ENCODE measurements at places on chromosomes 13 and 19. TPM values are rescaled to one million over a fixed set of nuclear protein-coding genes. Genes with fewer than 3 reads are reported as not detected.

DNA sequence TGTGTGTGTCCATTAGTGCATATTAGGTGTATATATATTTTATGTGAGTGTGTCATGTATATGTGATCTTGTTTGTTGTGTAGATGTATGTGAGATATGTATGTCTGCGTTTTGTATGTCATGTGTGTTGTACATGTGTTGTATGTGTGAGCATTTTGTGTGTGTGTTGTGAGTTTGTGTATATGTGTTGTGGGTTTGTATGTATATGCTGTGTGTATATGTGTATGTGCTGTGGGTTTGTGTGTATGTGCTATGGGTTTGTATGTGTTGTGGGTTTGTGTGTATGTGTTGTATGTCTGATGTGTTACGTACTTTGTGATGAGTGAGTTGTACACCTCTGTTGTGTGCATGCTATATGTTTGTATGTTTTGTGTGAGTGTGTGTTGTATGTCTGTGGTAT, 8.1 kb downstream of the CEACAM20 start:
- DNase-seq: no peak

DNA sequence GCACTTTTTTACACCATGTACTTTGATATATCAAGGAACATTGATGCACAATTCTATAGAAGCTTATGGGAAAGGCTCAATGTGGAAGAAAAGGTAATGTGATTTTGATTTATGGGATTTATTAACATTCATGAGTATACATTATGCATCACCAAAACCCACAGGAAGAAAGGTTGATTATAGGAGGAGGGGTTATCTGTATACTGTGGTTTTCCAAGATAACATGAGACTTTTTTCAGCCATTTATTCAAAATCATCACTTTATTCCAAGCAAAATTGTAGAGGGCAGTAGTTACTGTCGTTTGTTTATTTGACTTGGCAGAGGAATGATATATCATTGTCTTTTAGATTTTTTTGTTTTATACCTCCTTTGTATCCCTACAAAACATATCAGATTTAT, 54.9 kb downstream of the WDFY2 start:
- no peak for DNase-seq

DNA sequence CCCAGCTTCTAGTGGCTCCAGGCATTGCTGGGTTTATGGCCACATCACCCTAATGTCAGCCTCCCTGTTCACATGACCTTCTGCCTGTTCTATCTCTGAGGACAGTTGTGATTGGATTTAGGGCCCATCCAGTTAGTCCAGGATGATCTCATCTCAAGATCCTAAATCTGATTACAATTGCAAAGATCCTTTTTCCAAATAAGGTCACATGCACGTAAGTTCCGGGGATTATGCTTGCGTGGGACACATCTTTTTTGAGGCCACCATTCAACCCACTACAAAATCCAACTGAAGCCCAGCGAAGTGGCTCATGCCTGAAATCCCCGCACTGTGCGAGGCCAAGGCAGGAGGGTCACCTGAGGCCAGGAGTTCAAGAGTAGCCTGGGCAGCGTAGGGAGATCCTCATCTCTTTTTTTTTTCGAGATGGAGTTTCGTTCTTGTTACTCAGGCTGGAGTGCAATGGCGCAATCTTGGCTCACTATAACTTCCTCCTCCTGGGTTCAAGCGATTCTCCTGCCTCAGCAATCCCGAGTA, 12.3 kb downstream of the PLD3 start:
- no peak for DNase-seq

DNA sequence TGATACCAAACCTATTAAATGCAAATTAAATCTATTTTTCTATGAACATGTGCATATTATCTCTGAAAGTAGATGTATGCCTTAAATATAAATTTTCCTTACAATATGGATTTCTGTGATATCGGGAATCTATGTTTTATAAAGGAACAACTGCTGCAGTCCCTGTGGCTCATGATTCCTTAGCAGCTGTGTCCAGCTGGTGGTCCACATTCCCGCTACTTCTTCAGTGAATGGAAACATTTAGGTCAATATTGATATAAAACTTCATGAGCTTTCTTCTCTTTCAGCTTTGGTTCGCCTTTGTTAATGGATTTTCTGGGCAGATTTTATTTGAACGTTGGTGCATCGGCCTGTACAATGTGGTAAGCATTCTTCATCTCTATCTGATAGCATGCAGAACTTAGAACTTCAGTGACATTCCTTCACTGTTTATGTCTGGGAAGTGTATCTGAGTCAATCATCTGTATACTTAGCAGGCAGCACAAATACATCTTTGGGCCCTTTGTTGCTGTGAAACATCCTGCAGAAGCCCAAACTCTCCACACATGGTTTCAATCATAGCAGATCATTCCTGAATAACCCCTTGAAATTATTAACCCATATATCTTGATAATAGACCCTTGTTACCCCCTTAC, 223.9 kb downstream of the SHISA2 start:
- DNase-seq: no peak

- no peak for DNase-seq
These were observed 171.3 kb downstream of the NUFIP1 start for GRCh38 chr13:44818016-44818415.

The INSL3 gene
- total RNA-seq: 6.8 TPM

DNA sequence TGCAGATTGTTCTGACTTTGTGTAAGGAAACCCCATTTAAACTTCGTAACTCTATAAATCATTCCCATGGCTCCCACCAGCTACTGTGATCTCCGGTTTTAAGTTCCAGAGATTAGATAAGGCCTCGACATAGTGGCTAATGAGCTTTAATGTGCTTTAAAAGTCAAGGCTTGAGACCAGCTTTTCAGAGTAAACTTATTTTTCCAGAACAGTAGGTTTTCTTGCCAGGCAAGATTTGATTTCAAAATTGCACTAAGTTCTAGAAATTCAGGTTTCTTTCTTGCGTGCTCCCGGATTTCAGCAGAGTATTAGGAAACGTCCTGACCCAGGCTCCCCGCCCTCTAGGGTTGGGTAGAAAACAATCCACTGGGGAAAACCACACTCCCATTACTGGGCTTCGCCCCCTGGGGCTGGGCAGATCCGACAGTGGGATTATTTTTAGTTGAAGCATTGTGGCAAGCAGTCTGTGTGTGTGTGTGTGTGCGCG, 43.3 kb downstream of the CRYL1 start:
- no peak for DNase-seq

- no peak for DNase-seq
These were observed 151.4 kb downstream of the PCCA start for GRCh38 chr13:100240109-100240779.

DNA sequence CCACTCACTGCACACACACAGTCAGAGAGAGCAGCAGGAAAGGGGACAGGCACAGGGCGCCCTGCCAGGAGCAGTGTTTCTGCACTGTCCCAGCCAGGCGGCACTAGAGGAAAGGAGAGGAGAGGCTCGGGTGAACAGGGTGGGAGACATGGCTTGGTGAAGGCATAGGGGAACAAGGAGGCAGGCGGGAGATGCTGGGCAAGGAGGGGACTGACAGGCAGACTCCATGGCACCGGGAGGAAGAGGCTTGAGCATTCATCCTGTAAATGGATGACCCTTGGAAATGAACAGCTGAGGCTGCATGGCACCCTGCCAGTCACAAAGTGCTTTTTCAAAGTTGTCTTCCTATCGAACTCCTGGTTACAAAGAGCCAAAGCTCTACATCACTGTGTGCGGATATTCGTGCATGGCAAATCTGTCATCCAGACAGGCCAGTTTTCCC, 22.4 kb downstream of the MED26 start:
- DNase-seq: no peak

- no peak for DNase-seq
These were observed 4.5 kb upstream of the B3GNT8 start for GRCh38 chr19:41431426-41432386.

The RAP2A gene
- total RNA-seq: 15.4 TPM
